ENCODE measurements at places on chromosomes 13 and 19.

DNA sequence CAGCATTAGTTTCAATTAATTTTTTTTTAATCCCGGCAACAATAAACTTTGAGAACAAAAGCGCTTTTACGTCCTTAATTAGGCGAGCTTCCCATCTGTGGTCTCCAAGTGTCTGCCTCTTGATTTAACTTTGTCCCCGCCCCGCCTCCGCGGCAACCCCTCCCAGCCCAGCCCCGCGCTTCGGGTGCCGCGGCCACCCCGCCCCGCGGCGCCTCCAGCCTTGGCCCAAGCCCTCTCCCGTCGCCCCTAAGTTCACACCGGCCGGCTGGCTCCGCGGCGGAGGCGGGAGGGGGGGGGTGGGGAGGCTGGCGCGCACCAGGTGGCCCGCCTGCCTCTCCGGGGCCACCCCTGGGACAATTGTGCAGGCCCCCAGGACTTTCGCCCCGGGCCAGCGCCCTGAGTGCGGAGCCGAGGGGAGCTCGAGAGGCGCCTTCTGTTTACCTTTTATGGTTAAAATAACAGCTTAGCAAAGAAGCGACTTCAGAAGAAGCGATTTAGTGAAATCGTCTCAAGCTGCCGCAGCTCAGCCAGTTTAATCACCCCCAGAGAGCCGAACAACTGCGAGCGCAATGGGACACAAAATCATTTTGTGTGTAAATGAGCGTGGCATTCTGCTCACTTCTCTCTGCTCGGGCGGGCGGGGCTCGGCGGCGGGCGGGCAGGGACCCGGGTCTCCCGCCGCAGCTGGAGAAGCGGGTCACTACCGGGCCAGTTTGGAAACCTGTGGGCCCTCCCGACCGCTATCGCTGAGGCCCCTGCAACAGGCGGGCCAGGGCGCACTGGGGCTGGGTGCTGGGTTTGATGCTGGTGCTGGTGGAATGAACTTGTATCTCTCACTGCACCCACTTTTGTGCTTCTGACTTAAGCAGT is 1.4 kb downstream of the KCTD15 start:
- DNase-seq, result peak; percentile 37

DNA sequence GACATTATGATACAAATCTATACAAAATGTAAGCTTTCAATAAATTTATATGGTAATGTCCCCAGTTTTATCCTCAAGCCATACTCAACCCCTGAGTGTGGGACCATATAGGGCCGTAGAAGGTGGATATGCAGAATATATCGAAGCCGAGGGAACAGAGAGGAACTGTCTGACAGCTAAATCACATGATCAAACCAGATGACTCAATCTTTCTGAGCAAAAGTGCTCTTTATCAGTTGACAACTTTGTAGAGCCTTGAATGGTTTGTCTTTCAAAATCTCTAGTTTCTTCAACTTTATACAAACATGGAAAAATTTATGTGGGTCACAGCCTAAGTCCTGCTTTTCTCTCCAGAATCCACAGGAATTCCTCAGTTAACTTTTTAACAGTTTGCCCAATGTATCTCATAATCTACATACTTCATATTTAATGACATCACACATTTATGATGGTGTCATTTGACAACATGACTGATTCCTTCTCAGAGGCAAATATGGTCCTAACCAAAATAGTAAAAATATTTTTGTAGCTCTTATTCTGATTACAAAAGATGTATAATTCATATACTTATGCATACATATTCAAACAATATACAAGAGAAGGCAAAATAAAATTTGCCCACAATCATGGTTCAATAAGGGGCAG is 673.0 kb upstream of the GPC6 start:
- no peak for DNase-seq

DNA sequence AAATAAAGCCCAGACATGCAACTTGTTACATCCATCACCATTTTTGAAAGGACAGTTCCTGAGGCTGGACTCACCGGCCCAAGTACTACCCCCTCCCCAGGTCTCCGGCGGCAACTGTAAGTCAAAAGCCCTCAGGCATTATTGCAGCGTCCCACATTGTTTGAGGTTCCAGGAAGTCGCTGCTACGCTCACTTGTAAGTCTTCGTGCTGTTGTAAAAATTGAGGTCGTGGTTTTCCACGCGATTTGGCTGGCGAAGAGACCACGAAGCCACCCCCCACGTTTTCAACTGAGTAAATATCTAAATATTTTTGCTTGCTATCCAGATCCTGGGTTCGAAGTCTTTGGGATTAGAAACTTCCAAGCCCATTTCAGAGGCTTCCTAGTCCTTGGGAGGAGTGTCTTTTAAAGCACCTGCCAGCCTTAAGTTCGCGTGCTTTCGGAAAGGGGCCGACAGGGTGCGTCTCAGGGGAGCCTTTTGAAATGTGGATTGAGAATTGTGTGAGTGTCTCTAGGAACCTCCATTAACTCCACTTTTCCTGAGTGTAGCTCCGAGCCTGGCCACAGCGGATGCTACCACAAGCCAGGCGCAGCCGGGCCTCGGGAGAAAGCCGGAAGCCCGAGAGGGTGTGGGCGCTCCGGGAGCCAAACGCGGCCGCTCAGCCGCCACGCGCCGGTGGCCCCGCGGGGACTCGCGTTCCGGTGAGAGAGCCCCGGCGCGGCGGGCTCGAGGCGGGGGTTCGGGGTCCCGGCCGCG is 434 bp upstream of the FNDC3A start:
- DNase-seq, result no peak

- DNase-seq, result no peak
Measured at GRCh38 chr19:34482380-34483250, 1.1 kb downstream of the WTIP start.

GRCh38 chr19:566403-566802 is 6.0 kb upstream of the BSG start:
- no peak for DNase-seq

- no peak for DNase-seq
Measured at GRCh38 chr19:7670150-7670783, 1.4 kb downstream of the RETN start.

- DNase-seq, result no peak
Measured at GRCh38 chr13:108113407-108113806, 101.9 kb downstream of the LIG4 start.

DNA sequence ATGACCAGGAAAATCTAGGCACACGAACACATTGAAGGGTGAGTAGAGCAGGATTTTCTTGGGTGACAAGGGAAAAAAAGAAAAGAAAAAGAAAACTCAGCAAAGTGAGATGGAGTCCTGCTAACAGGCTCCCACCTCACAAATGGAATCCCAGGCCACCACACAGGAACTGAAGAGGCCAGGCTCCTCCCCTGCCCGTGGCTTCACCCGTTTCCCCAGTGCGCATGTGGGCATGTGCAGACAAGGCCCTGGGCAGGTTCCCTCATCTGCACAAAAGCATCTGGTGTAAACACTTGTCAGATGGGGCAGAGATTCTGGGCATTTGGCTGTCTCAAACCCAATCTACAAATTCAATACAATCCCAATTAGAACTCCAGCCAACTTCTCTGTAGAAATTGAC is 24.5 kb downstream of the CFAP97D2 start:
- no peak for DNase-seq

DNA sequence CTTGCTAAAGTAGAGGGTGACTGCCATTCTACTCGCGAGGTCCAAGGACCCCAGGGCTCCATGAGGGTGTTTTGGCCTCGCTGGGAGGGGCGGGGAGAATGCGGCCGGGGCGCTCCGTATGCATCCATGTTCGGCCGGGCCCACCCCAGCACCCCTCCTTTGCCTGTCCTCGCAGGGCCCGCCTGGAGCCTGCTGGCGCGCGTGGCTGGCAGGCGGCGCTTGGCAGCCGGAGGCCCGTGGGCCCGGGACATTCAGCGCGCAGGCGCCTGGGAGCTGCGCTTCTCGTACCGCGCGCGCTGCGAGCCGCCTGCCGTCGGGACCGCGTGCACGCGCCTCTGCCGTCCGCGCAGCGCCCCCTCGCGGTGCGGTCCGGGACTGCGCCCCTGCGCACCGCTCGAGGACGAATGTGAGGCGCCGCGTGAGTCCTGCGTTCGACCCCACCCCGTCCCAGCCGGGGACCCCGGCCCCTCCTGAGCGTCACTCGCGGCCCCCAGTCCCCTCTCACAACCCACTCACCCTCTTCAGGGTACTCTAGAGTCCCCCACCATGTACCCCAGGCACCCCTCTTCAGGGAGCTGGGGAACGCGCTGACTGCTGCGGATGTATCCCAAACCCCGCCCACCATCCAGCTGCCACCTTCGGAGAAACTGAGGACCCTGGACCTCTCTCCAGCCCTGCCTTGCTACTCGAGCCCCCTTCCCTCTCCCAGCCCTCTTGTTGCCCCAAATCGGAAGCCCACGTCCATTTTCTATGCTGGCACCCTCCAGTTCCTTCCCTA is 4.1 kb downstream of the DLL3 start:
- peak; percentile 55 for DNase-seq

- no peak for DNase-seq
Measured at GRCh38 chr19:41416194-41416674, 10.9 kb downstream of the B3GNT8 start.

DNA sequence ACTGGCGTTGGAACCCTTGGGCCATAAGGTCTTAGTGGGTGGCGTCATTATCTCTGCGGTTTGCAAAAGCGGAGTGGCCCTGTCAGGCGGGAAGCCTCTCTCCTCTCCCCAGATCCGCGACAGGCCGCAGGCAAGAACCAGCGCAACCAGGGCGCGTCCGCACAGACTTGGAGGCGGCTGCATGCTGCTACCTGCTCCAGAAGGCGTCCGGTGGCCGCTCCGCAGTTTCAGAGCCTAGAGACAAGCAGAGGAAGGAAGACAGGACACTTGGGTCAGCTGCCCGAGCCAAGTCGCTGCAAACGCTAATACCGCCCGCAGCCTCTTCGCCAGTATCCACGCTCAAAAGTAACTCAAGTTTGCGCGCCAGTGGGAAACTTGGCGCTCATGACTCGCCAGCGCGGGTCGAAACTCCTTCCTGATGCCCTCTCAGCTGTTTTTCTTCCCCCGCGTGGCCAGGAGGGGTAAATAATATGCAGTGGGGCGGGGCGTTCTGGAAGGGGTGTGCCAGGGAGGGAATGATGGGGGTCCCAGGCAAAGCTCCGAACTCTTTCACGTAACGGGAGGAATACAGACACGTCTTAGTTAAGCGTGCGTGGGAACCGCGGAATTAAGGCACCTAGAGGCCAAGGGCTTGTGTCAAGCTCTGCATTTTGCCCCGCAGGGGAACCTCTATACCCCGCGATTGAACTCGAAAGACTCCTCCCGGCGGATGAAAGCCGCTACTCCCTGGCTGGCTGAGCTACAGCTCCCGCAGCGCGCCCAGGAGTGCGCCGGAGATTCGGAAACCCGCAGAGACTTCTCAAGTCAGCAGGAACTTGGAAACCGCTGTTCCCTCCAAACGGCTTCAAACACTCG is at the start of gene EDNRB:
Gene EDNRB, minus strand, starts transcription at position 441 of the 855 bp plus-strand sequence. Its CDS starts 258 bp downstream, at position 183.
- DNase-seq, result no peak

- DNase-seq, result no peak
Measured at GRCh38 chr19:16161840-16162239, 11.5 kb downstream of the CIB3 start.

DNA sequence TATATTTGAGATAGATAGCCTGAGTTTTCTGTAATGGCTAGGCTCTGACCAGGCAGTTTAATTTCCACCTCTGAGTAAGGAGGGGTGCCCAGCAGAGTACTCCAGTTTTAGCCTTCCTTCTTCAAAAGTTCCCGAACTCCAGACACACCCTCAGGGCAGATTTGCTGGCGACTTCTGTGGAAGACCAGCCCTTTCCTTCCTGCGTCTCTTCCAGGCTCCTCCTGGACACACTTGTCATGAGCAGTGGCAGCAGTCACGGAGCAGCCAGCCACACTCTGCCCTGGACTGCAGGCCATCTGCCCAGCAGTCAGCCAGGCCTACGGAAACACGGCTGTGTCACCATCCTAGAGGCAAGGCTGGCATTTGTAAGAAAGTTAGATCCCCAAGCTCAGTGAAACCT is 6.6 kb upstream of the FLT1 start:
- DNase-seq, result no peak

- DNase-seq, result no peak
Measured at GRCh38 chr19:17871878-17872250, at the start of gene SLC5A5. TSS of gene SLC5A5 (plus strand) at chr19:17871945. CDS start at chr19:17872320, 375 bp downstream.

GRCh38 chr13:57582032-57582431 is 49.5 kb upstream of the PCDH17 start:
- DNase-seq, result no peak

DNA sequence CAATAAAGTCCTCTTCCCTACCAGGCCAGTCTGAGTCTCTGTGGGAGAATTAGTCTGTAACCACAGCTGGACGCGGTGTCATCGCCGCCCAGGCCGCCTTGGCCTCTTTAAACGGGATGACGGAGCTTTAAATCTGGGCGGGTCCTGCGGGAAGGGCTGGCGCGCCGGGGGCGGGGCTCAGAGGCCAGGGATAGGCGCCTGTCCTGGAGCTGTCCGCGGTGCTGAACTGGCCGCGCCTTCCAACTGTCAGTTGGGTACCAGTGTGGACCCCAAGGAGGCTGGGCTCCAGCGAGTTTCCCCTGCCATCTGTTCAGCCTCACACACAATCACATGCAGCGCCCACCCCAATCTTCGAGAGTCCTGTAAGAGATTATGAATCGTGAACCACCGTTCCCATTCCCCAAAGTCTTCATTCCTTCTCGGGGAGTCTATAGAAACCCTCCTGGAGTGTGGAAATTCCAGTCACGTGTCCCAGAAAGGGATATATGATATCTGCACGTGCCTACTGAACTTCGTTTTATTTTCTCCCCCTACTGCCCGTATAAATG is 11.5 kb downstream of the APLP1 start:
- DNase-seq, result peak; percentile 87

DNA sequence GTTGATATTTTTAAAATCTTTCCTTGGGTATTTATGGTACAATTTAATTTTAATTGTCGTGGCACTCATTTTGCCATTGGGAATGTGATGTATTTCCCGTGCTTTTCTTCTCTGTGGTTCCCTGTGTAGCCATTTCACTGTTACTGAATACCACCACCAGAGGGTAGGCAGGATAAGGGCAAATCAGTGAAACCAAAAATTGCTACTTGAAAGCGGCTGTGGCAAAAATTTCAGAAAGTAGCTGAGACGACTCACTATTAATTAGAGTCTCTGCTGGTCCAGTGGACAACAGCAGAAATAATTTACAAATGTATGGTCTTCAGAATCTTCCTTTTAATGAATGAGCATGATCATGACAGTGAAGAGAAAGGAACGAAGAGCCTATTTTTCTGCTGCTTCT is 34.4 kb upstream of the MIR17HG start:
- no peak for DNase-seq

GRCh38 chr19:1855828-1856255 is 7.5 kb downstream of the KLF16 start:
- DNase-seq, result no peak
